Activated CD4-positive, alpha-beta T cell treated with anti-CD3 and anti-CD28 coated beads for 4 hours (primary cell): ENCODE measurements at places on chromosomes 3 and 15.

DNA sequence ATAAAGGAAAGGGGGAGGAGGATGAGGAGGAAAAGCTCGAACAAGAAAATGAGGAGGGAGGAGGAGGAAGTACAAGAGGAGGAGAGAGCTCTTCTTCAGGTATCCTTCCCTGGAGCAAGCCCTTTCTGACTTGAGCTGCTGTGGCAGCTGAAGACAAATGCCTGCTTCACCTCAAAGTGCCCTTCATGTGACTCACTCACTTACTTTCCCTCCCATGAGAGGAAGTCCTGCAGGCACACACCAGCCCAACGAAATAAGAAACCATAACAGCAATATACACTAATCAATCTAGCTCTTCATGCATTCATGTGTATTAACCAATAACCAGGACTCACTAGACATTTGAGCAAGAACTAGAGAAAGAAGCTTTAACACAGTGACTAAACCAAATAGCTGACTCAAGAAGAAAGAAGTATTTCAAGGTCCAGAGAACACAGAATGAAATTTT lies 251.9 kb downstream of the IGSF11 start:
- DNase-seq: no peak

- no peak for DNase-seq
Observed at GRCh38 chr3:44529927-44530326, 25.1 kb upstream of the ZKSCAN7 start.

DNA sequence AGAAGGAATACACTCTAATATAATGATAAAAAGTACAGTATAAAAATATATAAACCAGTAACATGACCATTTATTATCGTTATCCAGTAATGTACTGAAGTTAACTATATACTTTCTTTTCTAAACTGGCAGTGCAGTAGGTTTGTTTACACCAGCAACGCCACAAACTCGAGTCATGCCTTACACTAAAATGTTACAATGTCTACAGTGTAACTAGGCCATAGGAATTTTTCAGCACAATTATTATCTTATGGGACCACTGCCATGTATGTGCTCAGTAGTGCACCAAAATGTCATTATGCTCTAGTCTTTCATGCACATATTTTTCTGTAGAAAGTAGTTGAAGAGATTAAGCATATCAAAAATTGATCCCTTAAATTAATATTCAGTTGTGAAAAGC lies 609.8 kb upstream of the BCHE start:
- no peak for DNase-seq

- no peak for DNase-seq
Observed at GRCh38 chr15:26729030-26729429, 43.8 kb downstream of the GABRB3 start.

DNA sequence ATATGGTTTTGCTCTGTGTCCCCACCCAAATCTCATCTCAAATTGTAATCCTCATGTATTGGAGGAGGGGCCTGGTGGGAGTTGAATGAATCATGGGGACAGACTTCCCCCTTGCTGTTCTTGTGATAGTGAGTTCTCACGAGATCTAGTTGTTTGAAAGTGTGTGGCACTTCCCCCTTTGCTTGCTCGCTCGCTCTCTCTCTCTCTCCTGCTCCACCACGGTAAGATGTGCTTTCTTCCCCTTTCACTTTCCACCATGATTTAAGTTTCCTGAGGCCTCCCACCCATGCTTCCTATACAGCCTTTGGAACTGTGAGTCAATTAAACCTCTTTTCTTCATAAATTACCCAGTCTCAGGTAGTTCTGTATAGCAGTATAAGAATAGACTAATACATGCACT lies 60.7 kb downstream of the GSK3B start:
- DNase-seq: no peak

DNA sequence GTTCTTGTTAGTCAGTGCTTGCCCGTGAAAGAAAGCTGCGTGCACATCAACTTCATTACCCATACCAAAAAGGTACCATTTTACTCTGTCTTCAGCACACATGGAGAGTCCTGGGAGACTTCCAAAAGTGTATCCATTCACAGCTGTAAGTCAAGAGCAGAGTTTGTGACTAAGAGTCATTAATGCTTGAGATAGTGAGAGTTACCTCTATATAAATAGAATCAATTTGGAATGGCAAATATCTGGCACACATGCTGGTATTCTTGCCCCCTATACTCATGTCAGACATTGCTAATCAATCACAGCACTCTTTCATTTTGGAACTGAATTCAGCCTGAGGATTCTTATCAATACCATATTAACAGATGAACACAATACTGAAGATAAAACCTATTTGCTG lies 14.2 kb downstream of the CP start:
- DNase-seq: no peak

- DNase-seq: no peak
Observed at GRCh38 chr15:101498076-101498716, 8.7 kb upstream of the PCSK6 start.

- no peak for DNase-seq
Observed at GRCh38 chr3:131892331-131892730, 142.5 kb downstream of the CPNE4 start.

DNA sequence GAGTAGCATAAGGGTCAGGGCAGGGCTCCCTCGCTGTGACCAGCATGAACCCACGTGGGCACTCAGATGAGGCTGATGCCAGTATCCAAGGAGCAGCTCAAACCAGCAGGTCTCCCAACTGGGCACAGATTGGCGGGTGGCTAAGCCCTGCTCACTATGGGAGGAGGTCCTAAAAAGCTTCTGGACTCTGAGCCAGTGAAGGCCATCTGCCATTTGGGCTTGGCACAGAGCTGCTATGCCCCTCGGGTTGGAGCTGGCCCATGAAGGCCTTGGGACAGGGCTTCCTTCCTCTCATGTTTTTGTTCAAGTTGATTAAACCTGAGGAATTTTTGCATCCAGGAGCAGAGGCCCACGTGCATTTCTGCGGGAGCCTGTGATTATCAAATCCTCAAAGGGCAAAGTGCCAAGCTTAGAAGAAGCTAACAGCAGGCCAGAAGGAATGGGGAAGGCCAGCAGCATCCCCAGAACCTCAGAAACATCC lies 4.3 kb upstream of the STRA6 start:
- DNase-seq: no peak

- DNase-seq: no peak
Observed at GRCh38 chr3:64815195-64815631, 127.4 kb upstream of the ADAMTS9 start.

DNA sequence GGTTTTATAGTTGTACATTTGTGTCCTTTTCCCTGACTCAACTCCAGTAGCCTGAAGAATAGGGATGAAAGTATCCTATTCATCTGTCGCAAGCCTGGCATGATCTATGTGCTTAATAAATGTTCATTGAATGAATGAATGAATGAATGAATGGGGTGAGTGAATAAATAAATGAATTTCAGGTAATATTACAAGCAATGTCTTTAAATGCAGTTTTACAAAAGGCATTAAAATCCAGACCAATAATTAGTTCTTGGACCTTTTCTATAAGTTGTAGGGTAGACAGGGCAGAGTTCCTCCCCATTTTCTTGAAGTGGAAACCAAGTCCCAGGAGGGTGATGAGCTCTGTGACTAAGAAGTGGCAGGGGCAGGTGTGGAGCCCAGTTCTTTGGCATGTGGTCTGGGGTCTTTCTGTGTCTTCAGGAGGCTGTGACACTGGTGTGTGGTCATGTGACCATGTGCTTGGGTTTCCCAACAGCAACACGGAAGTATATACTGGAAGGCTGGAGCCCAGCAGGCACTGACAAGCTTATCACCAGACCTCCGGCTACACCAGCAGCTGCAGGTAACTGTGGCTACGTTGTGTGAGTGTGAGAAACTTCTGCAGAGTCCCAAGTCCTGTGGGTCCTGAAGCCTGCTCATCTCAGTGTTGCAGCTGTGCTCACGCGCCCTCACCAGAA lies 18.3 kb downstream of the XYLB start:
- no peak for DNase-seq

- no peak for DNase-seq
Observed at GRCh38 chr3:5663601-5664000, 476.1 kb downstream of the EDEM1 start.

DNA sequence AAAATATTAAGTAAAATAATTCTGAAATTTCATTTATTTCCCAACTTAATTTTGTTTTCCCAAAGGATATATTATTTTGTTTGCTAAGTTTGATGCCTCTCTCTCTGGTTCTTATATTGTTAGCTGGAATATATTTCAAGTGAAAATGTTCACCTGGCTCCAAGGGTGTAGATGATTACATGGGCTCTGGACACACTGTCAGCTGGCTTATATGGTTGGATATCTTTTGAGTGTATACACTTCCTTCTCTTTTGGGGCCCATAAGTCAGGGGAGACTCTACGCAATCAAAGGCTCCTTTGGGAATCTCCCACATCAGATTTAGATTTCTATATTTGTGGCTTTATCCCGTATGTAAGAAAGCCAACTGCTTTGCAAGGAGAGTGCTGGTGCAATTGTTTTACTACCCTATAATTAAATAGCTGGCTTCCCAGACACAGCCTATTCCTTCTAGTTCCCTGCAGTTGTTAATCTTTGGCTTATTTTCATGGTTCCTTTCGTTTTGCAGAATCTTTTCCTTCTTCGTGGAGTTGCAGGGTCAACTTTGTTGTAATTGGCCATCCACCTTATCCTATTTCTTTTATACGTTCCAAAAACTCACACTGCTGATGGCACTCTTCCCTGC lies 225.7 kb downstream of the DPH6 start:
- DNase-seq: no peak

- DNase-seq: no peak
Observed at GRCh38 chr15:22253676-22254408, 173.5 kb downstream of the OR4M2 start.

DNA sequence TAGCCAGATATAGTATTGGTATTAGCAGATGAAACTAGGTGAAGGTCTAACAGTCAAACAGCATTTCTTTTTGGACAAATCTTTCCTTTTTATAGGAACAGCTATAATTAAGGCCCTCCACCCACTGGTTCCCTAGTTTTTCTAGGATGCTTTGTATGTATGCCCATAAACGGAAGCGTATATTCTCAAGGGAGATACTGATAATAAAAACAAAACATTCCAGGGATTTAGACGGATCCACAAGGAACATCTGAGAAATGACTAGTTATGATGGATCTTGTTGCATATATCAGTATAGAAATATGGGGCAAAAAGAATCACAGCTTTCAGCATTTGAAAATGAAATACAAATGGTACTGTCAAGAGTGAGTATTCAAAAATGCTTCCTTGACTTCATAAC lies 22.5 kb downstream of the LRRC28 start:
- no peak for DNase-seq

DNA sequence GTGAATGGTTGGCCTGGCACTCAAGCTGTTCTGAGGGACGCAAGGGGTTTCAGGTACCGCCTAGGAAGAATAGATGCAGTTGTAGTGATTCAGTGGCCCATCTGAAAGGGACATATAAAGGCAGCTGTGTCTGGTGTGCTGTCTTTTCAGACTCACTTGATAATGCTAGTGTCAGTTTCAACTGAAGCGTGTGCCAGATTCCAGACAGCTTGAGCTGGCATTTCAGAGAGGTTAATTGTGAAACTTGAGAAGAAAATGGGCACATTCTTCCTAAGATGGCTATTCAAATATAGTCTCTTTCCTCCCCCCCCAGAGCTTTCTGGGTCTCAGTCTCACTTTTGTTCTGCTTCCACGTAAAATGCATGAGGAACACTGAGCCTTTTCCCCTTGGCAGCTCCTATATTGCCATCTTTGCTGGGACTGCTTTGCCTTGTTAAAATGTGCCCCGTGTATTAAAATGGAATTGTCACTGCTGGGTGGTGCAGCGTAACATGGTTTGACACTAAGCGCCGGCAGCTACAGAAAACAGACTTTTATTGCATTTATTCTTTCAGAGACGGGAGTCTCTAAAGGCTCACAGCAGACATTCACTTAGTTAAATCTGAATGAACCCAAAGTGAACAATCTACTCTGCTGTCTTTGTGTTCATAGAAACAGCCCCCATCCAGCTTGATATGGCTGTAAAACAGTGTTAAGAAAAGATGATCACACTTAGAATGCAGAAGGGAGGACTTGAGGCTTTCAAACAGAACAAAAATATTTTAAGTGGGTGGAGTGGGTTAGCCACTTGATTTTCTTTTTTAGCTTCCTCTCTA lies 478.7 kb downstream of the RBMS3 start:
- DNase-seq: no peak

- no peak for DNase-seq
Observed at GRCh38 chr3:44963571-44964325, 12.2 kb downstream of the ZDHHC3 start.

- no peak for DNase-seq
Observed at GRCh38 chr3:45480218-45480617, 91.8 kb downstream of the LARS2 start.

DNA sequence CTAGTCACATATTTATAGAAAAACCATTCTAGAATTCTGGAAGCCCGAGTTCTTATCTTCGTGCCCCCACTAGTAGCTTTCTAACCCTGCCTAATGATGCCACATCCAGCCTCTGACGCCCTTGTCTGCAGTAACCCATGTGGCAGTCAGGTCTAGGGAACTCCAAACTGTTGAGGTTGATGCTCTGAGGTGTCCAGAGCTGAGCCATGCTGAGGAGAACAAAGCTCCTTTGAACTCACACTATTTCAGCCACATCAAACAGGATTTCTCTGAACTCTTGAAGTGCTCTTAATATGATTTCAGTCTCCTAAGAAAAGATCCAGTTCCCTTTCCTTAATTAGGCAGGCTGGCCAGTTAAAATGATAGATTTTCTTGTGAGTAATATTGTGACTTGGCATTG lies 150.5 kb upstream of the ST8SIA2 start:
- DNase-seq: no peak

DNA sequence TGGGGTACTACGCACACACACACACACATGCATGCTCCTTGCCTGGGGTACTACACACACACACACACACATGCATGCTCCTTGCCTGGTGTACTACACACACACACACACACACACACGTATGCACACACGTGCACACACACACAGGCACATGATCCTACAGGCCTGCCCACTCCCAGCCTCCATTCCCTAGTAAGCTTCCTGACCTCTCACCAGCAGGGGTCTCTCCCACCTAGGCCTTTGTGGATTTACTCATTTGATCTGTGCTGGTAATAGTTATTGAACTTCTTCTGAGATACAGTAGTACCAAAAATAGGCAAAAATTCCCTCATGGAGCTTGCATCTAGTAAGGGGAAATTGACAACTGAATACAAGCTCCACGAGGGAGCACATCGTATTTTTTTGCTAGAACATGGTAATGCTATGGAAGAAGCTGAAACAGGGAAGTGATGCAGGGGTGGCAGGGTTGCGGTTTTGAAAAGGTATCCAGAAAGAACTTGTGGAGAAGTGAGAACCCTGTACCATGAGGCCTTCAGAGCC lies 19.1 kb downstream of the TTC21A start:
- peak; percentile 60 for DNase-seq

DNA sequence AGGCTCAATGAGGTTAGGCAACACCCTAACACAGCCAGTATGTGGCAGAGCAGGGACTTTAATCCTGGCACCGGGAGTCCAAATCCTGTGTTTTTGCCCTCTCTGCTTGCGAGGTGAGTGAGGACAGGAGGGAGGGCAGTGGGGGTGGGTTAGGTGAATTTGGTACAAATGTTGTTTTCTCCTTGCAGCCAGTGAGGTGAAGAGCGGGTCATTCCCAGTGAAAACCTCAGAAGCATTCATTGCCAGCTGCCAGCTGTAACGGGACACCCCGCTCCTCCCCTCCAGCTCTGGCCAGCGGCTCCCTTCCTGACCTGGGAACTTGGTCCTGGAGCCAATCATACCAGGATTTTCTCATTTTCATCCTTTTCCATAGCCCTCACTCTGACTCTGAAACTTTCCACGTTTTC lies 45.7 kb upstream of the RAB6B start:
- no peak for DNase-seq
